Stimulated activated CD4-positive, alpha-beta T cell treated with anti-CD3 and anti-CD28 coated beads, TNF-alpha, amount 100 ng/mL, for 48 hours (primary cell): ENCODE measurements at places on chromosomes 2 and 18.

DNA sequence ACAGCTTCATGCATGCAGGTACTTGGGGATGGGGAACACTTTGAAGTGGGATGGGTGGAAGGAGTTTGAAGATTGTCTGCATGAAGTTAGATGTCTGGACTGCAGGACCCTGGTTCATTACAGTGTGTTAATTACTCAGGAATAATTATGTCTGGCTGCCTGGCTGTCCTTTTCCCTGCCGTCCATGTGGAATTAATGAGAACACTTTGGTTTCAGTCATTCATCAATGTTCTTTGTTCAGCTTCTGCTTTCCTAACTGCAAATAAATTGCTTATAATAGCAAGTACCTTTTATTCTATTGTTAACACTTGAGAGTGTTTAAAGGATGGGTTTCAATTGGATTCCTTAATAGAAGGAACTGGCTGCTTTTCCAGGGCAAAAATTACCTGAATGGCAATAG lies 35.8 kb downstream of the MTCL1 start:
- no peak for DNase-seq

- DNase-seq: no peak
These were observed 91.0 kb downstream of the SPTBN1 start for GRCh38 chr2:54546923-54547720.

DNA sequence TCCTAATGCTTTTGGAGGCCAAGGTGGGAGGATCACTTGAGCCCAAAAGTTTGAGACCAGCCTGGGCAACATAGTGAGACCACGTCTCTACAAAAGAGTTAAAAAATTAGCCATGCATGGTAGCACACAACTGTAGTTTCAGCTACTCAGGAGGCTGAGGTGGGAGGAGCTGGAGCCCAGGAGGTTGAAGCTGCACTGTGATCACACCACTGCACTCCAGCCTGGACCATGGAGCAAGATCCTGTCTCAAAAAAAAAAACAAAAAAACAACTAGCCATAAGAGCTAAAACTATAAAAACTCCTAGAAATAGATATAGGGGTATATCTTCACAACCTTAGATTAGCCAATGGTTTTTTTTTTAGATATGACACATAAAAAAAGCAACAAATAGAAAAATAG lies 16.9 kb upstream of the COL6A3 start:
- no peak for DNase-seq

DNA sequence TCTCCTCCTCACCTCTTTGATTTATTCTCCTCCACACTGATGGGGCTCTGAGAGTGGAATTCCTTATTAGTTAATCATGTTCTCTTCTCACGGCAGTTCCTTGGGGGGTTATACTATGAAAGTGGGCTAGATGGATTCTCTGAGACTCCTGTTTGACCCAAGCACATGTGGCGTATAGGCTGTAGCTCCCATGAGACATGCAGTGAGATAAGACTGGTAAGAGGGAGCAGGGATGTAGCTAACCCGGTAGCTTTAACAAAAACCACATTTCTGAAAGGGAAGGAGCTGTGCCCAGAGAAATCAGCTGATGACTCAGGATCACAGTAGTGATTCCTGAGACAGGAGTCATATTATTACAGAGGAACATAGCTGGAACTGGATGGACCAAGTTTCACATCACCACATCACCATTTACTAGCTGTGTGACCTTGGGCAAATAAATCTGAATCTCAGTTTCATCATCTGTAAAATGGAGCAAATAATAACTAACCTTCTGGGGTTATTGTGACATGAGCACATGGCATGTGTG lies 82.9 kb downstream of the CRIM1 start:
- DNase-seq: no peak

DNA sequence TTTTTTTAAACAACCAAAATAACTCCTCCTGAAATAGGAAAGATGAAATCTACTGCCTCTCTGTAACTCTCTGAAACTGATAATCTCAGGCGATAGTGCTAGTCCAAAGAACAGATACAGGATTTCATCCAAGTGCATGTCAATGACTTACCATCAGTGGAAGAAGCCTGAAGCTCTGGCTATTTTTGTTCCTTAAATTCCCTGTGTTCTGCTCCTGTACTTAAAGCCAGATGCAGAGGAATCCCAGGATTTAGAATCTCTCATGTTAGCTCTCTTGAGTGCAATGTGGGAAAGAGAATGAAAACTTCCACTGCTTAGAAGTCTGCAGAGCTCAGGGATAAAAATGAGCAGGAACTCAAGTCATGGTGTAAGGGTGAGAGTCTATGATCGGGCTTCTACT lies 291.9 kb downstream of the TCF4 start:
- no peak for DNase-seq

- no peak for DNase-seq
These were observed 72.6 kb upstream of the THUMPD2 start for GRCh38 chr2:39851651-39852110.

DNA sequence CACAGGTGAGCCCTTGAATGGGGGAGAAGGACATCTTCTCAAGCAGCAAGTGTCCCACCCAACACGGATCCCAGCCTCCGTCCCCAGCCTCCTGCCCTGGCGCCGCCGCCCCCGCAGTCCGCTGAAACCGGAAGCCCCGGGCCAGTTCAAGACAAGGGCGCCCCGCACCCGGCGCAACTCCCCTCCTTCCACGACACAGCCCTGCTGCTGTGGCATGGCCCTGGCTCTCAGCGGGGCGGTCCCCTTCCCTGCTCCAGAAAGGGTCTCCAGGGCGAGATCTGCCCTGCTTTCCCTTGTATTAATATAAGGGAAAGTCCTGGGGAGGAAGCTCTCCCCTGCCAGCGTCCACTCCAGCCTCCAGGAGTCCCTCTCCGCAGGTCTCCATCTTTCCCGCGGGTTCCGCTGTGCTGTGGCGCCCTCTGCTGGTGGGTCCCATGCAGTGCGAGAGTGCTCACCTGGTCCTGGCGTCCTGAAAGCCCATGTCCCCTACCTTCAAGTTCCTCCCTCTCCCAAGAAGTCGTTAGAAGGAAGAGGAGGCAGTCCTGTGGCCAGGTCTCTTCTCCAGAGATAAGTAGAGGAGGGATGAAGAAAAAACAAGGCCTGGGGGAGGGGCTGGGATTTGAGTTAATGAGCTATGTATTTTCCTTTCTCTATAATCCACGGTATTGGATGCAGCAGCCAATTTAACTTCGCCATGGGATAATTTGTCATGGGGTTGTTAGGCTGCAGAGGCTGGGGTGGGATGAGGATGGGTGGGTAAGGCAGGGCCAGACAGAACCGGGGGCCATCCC lies 176.0 kb downstream of the SMAD2 start:
- peak; percentile 47 for DNase-seq

DNA sequence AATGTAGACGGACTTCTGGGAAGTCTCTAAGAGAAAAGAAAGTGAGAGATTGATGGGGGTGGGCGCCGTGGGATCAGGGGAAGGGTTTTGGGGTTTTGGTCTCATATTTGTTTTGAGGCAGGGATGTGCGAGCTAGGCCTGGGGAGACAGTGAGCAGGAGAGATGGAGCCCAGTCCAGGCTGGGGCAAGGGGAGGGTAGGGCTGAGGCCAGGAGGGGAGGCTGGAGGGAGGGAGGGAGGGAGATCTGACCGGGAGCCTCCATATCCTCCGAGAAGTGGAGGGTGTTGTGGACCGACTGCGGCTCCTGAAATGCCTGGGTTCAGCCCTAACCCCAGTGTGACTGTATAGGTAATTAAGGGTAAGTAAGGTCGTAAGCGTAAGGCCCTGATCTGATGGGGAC lies 72.8 kb upstream of the ODC1 start:
- DNase-seq: no peak

DNA sequence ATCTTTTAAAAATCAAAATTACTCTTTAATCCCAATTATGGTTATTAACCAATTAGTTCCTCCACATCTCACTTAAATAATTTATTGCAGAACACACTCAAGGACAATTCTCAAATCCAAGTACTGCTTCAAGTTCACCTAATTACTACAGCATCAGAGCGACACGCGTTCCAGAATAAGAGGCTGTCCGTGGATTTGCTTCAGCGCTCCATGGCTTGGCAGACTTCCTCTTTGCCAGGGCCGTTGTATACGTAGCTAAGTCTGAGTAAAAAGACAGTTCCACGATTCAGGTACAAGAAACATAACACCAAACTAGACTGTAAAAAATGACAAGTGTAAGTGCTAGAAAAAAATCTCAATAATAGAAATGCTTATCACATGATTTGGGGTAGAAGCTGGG lies 153.2 kb upstream of the MYT1L start:
- no peak for DNase-seq

- no peak for DNase-seq
These were observed 24.7 kb upstream of the NAGK start for GRCh38 chr2:71043531-71044407.

GRCh38 chr2:158489366-158490112 lies 32.8 kb downstream of the PKP4 start:
- no peak for DNase-seq

DNA sequence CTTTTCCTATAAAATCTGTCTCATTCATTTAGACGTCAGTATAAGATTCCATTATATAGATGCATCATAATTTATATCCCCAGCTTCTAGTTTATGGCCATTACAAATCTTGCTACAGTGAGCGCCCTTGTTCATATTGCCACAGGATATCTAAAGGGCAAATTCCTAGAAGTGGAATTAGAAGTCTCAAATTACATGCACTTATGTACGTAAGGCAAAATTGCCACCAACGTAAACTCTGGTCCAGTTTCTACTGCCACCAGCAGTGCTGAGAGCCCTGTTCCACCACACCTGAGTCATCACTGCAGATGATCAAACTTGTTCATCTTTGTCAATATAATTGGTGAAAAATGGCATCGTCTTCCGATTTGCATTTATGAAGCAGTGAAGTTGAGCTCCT lies 90.9 kb upstream of the ID2 start:
- DNase-seq: no peak

- DNase-seq: no peak
These were observed 56.3 kb upstream of the CCDC195 start for GRCh38 chr2:224772494-224772893.

DNA sequence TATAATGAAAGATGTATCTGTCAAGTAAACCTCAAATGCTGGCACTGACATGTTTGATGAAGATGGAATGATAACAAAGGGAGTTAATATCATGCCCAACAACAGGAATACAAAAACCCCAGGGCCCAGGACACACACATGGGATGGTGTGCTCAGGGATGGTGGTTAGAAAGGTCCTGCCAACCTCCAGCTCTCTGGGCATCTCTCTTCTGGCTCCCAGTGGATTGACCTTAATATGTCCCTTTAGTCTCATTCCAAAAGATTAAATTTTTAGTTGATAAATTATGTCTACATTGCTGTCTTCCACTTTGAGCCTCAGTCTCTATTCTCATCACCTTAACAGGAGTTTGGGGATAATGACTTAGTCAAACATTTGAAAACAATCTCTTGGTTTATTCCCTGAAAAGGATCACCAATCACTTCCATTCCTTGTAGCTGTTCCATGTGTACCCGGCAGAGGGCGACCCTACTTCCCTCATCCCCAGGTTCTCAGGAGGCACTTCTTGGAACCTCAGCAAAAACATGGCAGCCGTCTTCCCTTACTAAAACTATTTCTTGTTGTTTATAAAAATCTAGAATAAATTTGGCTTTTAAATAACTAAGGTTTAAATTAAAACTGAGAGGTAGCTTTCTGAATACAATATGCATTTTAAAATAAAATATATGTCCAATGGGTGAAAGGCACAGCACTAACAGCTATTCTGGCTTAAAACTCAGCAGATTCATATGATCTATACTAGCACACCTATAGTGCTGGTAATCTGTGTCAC lies 29.6 kb downstream of the MCEE start:
- DNase-seq: peak; percentile 19

- DNase-seq: no peak
These were observed 277.8 kb downstream of the SETBP1 start for GRCh38 chr18:44958455-44958854.
